H7 (cell line): ENCODE measurements at places on chromosomes 7 and 10. TPM values are rescaled to one million over a fixed set of nuclear protein-coding genes. Genes with fewer than 3 reads are reported as not detected.

DNA sequence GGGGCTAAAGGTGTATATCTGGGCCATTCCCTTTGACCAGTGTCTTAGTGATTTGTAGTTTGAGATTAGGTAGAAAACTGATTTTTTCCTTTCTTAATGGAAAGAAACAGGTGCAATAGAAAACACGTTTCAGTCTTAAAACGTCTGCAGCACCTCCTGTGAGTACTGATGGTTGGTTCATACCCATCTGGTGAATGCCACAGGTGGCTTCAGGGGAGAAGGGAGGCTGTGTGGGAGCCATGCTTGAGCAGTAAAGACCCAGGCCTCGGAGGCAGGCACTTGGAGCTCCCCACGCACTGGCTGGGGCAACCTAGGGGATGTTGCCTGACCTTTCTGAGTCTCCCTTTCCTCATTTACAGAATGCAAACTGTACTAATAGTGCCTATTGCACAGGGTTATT, 171.5 kb upstream of the GRB10 start:
- DNase-seq, result no peak

GRCh38 chr7:130823060-130823459, 89.1 kb upstream of the KLF14 start:
- DNase-seq, result no peak

The MEST gene
- total RNA-seq, result 154 and 166 TPM in 2 replicates

DNA sequence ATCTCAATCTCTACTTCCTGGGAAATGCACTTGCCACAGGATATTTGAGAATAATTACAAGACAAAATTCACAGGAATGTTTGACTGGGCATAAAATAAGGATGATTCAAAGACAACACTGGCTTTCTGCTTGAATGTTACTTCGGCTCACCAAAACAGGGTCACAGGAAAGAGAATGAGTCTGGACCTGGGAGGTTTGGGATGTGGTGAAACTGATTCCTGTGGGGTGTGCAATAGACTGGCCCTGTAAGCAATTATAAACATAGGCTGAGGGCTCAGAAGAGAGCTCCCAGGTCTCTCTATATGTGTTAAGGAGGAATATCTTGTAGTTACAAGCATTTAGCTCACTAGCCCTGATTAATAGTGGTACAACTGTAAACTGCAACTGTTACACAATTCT, 613.9 kb upstream of the CELF2 start:
- no peak for DNase-seq

The CRPPA gene
- total RNA-seq, result 0.30 and 0.45 TPM in 2 replicates

DNA sequence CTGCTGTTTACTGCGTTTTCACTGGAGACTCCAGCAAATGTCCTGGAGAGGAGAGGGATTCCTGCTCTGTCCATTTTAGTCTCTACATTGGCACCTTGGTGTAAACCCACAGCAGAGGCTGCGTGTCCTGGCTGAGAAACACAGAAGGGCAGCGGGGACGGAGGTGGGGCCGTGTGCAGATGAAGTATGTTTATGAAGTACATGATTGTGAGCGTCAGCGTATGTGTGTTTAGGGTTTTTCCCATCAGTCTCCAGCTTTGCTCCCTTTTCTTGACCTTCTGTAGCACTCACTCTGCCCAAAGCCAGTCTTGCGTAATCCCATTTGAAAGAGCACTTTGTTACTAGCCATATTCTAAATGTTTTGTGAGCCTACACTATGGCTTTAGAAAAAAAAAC, 750.7 kb upstream of the SORCS1 start:
- no peak for DNase-seq

DNA sequence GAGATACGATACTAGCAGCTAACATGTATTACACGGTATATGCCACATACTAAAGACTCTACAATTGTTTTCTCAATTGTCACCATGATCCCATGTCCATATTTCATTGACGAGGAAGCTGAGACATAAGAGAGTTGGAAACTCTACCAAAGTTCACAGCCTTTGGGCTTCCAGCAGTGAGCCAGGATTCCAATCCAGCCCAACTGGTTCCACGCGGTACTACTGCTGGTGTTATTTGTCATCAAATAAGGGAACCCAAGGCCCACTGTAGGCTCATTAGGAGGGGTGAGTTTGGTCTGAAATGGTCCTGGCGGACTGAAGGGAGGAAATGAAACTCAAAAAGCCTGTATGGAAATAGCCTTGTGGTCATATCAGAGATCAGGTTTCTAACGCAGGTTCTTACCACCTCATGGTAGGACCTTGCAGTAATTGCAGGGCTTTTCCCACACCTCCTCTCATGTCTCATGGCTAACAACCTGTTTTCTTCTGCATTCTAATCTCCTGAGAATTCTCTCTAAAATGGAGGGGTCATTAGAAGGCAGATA, 814.6 kb downstream of the LRMDA start:
- no peak for DNase-seq

GRCh38 chr7:31017721-31018120, 34.4 kb upstream of the ADCYAP1R1 start:
- DNase-seq, result no peak

The VPS50 gene
- 10.4 and 11.0 TPM in 2 replicates for total RNA-seq

The TRPV5 gene
- not detected in 2 replicates for total RNA-seq

- DNase-seq, result no peak
Measured at GRCh38 chr7:121360564-121360963, 31.8 kb downstream of the WNT16 start.

GRCh38 chr10:77328272-77328816, 309.3 kb downstream of the KCNMA1 start:
- DNase-seq, result peak; percentile 41

The UFSP1 gene
- total RNA-seq, result 7.7 and 12.2 TPM in 2 replicates

DNA sequence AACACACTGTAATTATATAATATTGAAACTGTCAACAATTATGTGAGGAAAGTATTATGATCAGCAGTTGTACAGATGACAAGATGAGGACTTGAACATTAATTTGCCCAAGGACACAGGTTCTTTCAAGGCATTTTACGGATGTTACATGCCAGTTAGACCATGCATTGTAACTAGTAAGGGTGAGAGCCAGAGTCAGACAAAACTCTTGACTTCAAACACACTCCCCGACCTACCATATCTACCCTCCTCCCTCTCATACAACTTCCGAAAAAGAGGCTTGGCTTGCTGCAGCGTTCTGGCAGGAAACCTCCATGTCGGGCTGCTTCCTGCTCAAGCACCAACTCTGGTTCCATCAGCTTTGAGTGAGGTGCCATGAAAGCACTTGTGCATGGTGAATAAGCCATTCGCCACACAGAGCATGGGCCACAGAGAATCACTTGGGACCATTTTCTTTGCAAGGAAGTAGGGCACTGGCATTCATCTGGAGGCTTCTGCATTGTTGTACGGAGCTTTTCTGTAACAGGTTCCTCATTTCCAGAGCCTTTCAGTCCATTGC, 53.2 kb downstream of the FOXI2 start:
- no peak for DNase-seq

The ELN gene
- total RNA-seq, result 2.7 and 5.3 TPM in 2 replicates

- no peak for DNase-seq
Measured at GRCh38 chr7:69677054-69677852, 79.0 kb downstream of the AUTS2 start.

The KLF14 gene
- total RNA-seq, result 0.07 TPM in 1 of 2 replicates, not detected in the other

DNA sequence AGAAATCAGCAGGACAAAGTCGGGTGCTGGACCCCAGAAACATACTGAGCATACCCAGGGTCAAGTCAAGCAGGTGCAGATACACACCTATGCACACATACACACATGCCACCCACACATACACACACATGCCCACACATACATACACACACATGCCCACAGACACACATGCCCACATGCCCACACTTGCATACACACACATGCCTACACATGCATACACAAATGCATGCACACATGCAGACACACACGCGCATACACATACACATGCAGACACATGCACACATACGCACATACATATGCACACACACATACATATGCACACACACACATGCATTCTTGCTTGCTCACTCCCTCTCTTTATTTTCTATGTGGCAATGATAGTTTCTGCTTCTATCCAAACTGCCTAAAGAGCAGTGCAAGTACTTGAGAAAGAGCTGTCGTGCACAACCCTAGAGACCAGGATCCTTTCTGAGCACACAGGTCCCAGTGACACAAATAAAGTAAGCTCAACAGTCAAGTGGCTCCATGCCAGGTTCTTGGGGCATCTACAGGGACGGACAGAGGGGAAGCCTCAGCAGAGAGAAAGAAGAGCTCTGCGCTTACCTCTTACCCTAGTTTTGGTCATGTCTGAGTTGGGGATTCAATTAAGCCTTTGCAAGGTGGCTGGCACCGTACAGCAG, 83.7 kb downstream of the EBF3 start:
- DNase-seq, result no peak

GRCh38 chr10:129598413-129598812, 131.4 kb downstream of the MGMT start:
- no peak for DNase-seq

The GPC2 gene
- 39.1 and 65.8 TPM in 2 replicates for total RNA-seq

GRCh38 chr7:26291699-26292538, at the start of gene SNX10:
SNX10 (plus strand) TSS chr7:26291862; CDS start chr7:26346443, 54,581 bp downstream.
- peak; percentile 84 for DNase-seq

The TUBAL3 gene
- total RNA-seq, result 0.11 TPM in 1 of 2 replicates, not detected in the other

DNA sequence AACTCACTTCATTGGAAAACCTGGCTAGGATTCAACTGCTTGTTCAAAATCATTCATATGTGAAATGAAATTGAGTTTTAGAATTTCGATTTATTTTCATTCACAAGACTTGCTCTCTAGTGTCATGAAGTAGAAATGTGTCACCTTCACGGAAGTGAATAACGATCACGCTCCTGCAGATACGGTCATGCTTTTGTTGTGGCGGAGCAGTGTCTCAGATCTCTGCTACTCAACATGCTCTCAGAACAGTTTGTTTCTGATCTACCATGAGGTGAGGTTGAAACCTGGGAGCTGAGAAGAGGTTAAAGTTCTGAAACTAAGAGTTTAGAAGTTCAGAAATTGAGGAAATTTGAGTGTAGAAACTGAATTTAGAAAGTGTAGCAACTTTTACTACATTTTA, 13.8 kb upstream of the PITRM1 start:
- no peak for DNase-seq

The ASZ1 gene
- total RNA-seq, result not detected in 2 replicates

The SLC25A40 gene
- 10.7 and 18.8 TPM in 2 replicates for total RNA-seq

DNA sequence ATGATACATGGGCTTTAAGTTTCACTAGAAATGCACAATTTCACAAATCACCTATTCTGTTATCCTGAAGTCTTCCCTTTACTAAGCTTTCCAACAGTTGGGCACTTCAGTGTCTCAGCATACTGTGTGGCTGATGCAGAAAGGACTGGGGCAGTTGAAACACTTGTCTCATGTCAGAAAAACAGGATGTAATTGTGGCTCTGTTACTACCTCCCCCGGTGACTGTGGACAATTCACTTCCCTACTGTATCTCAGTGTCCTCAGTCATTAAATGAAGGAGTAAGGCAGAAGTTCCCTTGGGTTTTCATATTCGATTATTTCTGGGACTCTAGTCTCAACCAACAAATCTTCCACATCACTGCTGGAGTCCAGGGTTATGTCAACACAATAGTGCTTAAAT, 17.9 kb downstream of the ANKRD22 start:
- no peak for DNase-seq

GRCh38 chr7:148110097-148110868, 480.3 kb upstream of the C7orf33 start:
- peak; percentile 36 for DNase-seq

The GPNMB gene
- total RNA-seq, result 0.70 and 1.2 TPM in 2 replicates
